Mesenchymal stem cell (in vitro differentiated cells and primary cell): ENCODE measurements at places on chromosomes 5 and 9.

- H3K4me3 ChIP-seq = no peak overlapping the region
- no peaks in the 10 kb centered on the region for H3K27me3 ChIP-seq
- peak; percentile 40 for DNase-seq
- no peaks in the 10 kb centered on the region for H3K36me3 ChIP-seq
Observed at GRCh38 chr9:105187781-105188180, 56.7 kb upstream of the SLC44A1 start.

GRCh38 chr9:113598451-113598850, 134.9 kb downstream of the RGS3 start:
- peaks cover 68% of the 10 kb centered on the region for H3K4me1 ChIP-seq
- peak; percentile 43 for DNase-seq
- H3K36me3 ChIP-seq = peaks cover 33% of the 10 kb centered on the region
- H3K27me3 ChIP-seq = no peaks in the 10 kb centered on the region
- peak overlapping the region; percentile 87 for H3K4me3 ChIP-seq

DNA sequence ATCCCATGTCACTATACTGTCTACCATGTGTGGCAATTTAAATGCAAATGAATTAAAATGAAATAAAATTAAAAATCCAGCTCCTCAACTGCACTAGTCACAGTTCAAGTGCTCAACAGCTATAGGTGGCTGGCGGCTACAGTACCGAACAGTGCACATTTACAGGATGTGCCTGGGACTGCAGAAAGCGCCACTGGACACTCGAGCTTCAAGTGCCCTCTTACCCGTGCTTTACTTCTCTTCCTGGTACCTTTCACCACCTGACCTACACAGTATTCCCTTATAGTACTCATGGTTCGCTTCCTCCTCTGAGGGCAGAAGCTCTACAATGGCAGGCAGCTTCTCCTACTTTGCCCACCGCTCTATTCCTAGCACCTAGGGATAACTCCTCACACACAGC, 166.6 kb downstream of the FANCC start:
- no peaks in the 10 kb centered on the region for H3K36me3 ChIP-seq
- no peak overlapping the region for H3K4me3 ChIP-seq
- H3K27ac ChIP-seq = no peak overlapping the region
- DNase-seq = no peak
- no peaks in the 10 kb centered on the region for H3K27me3 ChIP-seq

DNA sequence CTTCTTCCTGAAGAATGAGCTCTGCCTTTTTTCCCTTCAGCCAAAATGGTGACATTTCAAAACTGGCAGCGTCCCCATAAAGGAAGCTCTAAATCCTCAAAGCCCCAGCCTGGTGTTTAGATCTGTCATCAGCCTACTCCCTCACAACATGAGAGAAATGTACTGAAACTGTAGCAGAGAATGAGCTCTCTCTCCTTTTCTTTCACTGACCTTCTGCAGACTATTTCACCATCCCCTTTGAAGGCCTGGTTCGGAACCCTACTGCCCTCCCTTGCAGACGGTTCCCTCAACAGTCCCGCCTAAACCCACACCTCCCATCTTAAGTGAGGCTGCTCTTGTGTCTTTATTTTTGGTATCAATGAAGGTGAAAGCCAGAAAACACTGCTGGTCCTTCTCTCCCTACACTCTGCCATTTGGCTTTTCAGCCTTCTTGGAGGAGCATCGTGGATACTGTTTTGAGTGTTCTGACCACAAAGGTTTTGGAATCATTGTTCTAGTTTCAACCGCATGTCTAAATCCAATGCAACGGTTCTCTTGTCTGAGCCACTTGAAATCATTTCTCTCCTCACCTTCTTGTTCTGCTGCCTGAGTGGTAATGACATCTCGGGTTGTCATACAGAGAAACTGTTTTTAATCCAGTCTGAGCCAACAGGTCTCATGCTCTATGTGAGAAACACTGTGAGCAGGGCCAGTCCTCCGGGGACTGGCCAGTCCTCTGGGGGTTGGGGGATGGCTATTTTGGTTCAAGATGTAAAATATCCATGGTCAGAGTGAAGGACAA, 39.0 kb downstream of the ITK start:
- DNase-seq = no peak
- no peaks in the 10 kb centered on the region for H3K27me3 ChIP-seq
- H3K36me3 ChIP-seq = no peaks in the 10 kb centered on the region
- no peak overlapping the region for H3K27ac ChIP-seq
- H3K4me3 ChIP-seq = no peak overlapping the region

GRCh38 chr9:4077499-4078102, 222.3 kb downstream of the GLIS3 start:
- peak overlapping the region; percentile 55 for H3K27ac ChIP-seq
- no peaks in the 10 kb centered on the region for H3K27me3 ChIP-seq
- H3K36me3 ChIP-seq = peaks cover 3% of the 10 kb centered on the region
- H3K4me3 ChIP-seq = no peak overlapping the region
- H3K4me1 ChIP-seq = peaks cover 4% of the 10 kb centered on the region

DNA sequence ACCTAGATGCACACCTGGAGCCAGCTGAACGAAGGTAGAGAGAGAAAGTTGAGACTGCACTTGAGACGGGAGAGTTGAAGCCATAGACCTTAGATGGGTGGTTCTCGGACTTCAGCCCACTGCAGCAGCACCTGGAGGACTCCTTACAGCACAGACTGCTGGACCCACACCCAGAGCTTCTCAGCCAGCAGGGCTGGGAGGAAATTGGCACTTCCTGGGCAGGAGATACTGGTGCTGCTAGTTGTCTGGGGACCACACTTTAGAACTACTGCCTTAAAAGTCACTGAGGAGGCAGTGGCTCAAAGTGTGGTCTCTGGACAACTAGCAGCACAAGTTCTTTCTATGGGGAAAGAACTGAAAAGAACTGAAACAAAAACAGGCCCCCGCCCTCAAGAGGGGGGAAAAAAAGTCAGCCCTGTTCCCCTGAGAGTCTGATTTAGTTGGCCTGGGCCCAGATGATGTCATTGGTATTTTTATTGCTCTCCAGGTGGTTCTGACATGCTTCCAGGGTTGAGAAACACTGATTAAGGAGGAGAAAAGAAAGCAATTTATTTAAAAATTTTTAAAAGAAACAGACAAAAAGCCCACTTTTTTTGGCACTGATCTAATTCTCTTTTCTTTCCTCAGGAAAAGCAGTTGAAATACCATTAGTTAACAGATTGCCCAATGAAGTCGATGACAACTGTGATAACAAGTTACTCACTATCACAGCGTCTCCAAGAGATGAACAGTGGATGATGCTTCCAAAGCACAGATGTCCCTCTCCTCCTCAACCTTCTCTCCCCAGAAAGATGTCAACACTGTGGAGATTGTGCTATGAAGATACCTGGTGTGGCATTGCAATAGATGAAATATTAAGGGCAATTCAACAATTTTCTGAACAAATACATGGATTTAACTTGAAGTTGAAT, 73.6 kb upstream of the ADAMTS16 start:
- H3K27ac ChIP-seq = no peak overlapping the region
- H3K4me1 ChIP-seq = peaks cover 6% of the 10 kb centered on the region
- no peak for DNase-seq
- H3K36me3 ChIP-seq = no peaks in the 10 kb centered on the region

GRCh38 chr9:69443178-69443577, 118.2 kb downstream of the ENTREP1 start:
- peaks cover 15% of the 10 kb centered on the region for H3K36me3 ChIP-seq
- H3K4me3 ChIP-seq = no peak overlapping the region
- no peaks in the 10 kb centered on the region for H3K27me3 ChIP-seq
- H3K27ac ChIP-seq = no peak overlapping the region
- peaks cover 20% of the 10 kb centered on the region for H3K4me1 ChIP-seq

DNA sequence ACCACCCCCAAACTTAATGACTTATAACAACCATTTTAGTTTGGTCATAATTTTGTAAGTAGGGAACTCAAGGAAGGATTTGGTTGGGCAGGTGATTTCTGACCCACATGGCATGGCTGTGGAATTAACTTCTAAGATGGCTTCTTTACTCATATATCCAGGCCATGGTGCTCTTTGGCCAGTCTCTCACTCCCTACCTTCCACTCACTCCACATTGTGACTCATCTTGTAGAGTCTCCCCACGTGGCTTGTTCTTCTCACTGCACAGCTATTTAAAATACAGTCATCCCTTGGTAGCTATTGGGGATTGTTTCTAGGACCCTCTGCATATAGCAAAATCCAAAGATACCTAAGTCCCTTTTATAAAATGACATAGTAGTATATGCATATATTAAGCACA, 76.6 kb upstream of the MAST4 start:
- H3K4me3 ChIP-seq = no peak overlapping the region
- no peaks in the 10 kb centered on the region for H3K36me3 ChIP-seq
- DNase-seq = no peak
- no peaks in the 10 kb centered on the region for H3K4me1 ChIP-seq

DNA sequence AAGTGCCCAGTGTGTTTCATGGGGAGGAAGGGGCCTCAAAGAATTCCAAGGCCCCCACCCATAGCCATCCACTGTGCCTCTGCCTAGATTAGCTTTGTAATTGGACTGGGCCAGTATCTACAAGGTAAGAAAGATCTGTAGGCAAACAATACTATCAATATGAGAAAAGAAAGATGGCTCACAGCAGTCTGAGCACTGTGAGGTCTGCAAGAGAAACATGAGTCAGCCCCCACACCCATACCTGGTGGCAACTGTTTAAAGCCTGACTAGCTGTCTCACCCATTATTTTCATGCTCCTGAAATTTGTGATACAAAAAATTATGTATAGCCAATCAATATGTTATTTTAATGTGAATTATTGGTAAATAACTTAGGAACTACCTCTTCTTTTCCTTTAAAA, 10.0 kb upstream of the ZNF483 start:
- H3K27me3 ChIP-seq = peaks cover 4% of the 10 kb centered on the region
- no peaks in the 10 kb centered on the region for H3K36me3 ChIP-seq
- no peak overlapping the region for H3K4me3 ChIP-seq

DNA sequence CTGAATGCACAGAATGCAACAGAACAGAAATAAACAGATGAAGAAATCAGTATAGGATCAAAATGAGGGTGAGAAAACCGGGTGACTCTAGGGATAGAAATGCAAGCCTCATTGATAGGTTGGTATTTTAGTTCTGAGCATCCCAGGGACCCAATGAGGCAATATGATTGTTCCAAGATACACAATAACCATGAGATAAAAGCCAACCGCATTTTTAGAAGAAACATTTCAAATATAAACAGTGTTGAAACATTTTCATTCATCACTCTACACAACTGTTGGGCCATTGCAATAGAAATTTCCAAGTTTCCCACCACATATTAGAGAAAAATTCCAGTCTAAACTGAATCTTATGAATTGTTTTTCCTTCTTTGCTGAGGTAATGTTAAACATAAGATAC, 452.3 kb upstream of the PTGER4 start:
- H3K27me3 ChIP-seq = no peaks in the 10 kb centered on the region
- no peaks in the 10 kb centered on the region for H3K36me3 ChIP-seq
- no peak overlapping the region for H3K4me3 ChIP-seq

DNA sequence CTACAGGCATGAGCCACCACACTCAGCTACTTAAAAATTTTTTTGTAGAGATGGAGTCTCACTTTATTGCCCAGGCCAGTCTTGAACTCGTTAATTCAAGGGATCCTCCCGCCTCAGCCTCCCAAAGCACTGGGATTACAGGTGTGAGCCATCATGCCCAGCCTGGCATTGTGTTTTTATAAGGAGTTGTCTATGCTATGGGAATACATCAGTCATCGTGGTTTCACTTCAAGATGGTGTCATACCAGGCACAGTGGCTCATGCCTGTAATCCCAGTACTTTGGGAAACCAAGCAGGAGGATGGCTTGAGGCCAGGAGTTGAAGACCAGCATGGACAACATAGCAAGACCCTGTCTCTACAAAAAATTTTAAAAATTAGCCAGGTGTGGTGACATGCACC, 49.7 kb downstream of the CYSTM1 start:
- no peak overlapping the region for H3K4me3 ChIP-seq
- H3K36me3 ChIP-seq = no peaks in the 10 kb centered on the region
- H3K27me3 ChIP-seq = no peaks in the 10 kb centered on the region

- no peaks in the 10 kb centered on the region for H3K27me3 ChIP-seq
- no peak overlapping the region for H3K27ac ChIP-seq
- H3K4me3 ChIP-seq = no peak overlapping the region
- H3K4me1 ChIP-seq = no peaks in the 10 kb centered on the region
- DNase-seq = no peak
Observed at GRCh38 chr9:8033794-8034193, 234.2 kb upstream of the DMAC1 start.

DNA sequence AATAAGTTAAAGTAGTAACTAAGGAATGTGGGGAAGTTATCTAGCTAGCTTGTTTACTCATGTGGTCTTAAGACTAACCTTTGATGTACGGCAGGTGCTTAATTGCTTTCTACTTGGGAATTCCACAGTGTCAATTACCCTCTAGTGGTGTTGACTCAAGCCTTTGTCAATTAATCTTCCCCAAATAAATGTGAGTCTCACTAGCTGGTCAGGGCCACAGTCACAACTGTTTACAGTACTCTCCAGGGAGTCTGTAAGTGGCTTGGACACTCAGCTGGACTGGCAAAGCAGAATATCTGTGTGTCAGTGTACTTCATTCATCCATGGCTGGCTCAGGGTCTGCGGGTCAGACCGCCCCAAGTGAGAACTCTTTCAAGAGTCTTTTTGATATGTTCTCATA, 30.8 kb downstream of the SMIM3 start:
- peaks cover 20% of the 10 kb centered on the region for H3K36me3 ChIP-seq
- DNase-seq = no peak
- no peaks in the 10 kb centered on the region for H3K27me3 ChIP-seq
- no peak overlapping the region for H3K4me3 ChIP-seq
- no peaks in the 10 kb centered on the region for H3K4me1 ChIP-seq

DNA sequence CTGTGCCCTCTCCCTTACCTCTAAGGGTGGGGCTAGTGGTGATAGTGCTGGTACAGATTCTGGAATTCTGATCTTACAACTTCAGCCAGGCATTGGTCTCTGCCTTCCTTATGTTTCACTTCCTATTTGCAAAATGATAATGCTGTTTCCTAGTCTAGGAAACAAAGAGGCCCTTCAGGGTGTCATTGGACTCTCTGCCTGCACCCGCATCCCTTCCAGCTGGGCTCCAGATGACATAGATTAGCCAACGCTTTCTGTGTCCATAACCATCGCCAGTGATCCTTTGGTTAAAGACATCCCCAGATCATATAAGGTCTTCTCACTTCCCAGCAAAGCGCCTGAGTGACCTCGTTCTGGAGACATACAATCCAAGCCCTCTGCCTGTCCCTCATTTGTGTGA, 180.7 kb downstream of the ERCC6L2 start:
- no peaks in the 10 kb centered on the region for H3K36me3 ChIP-seq
- H3K27me3 ChIP-seq = peaks cover 9% of the 10 kb centered on the region
- H3K27ac ChIP-seq = no peak overlapping the region
- DNase-seq = no peak

DNA sequence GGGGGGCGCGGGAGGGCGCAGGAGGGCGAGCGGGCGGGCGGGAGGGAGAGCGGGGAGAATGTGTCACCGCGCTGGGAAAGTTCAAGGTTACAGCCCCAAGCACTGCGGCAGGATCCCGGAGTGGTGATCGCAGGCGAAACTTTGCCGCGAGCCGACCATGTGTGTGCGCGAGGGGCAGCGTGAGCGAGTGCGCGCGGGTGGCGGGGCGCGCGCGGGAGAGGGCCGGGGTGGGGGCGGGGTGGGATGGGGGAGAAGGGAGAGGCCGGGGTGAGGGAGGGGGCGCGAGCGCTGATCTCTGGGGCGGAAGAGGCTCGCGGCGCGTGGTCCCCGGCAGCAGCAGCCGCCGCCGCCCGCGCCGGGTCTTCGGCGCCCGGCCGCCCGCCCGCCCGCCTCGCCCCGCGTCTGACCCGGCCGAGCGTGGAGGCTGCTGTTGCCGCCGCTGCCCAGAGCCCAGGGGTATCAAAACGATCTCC, at the start of gene NFIB:
TSS of gene NFIB (minus strand) at position 191 of the 473 bp plus-strand sequence. CDS start 630 bp downstream, outside the sequence.
- H3K27me3 ChIP-seq = no peaks in the 10 kb centered on the region
- H3K4me1 ChIP-seq = peaks cover 2% of the 10 kb centered on the region
- peak within 1 kb of the TSS; percentile 99 for H3K27ac ChIP-seq
- no peaks in the 10 kb centered on the region for H3K36me3 ChIP-seq
- peak; percentile 46 for DNase-seq
